Stimulated activated CD4-positive, alpha-beta T cell treated with anti-CD3 and anti-CD28 coated beads, Interleukin-1b, Interleukin-23, amount 100 ng/mL, for 4 hours (primary cell): ENCODE measurements at places on chromosomes 11 and 22.

DNA sequence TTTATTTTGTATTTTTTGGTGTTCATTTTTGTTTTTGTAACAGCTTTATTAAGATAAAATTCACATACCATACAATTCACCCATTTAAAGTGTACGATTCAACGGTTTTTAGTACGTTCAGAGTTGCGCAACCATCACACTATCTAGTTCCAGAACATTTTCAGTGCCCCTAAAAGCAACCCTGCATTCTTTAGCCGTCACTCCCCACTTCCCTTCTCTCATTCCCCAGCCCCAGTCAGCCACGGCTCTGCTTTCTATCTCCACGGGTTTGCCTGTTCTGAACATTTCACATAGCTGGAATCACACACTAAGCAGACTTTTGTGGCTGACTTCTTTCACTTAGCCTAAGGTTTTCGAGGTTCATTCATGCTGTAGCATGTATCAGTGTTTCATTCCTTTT, 9.6 kb upstream of the KCNQ1OT1 start:
- no peak for DNase-seq

DNA sequence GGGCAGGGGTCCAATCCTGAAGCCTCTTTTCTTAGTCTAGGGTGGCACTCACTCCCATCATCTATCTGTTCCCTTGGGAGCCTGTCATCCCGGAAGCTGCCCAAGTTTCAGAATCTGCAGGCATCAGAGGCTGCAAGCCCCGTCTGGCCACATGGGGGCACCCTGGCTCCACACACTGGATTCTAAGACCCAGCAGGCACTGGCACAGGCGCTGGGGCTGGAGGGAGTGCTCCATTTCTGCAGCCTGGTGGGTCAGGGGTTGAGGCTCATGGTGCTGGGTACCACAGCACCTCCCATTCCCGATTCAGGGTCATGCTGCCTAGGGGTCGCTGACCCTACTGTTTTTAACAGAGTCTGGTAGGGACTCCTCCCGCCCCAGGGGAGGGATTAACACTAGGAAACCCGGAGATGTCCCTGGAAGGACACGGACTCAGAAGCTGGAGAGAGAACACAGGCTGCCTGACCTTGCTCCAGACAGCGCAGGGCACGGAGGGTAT, 243.9 kb upstream of the SYN3 start:
- peak; percentile 42 for DNase-seq

DNA sequence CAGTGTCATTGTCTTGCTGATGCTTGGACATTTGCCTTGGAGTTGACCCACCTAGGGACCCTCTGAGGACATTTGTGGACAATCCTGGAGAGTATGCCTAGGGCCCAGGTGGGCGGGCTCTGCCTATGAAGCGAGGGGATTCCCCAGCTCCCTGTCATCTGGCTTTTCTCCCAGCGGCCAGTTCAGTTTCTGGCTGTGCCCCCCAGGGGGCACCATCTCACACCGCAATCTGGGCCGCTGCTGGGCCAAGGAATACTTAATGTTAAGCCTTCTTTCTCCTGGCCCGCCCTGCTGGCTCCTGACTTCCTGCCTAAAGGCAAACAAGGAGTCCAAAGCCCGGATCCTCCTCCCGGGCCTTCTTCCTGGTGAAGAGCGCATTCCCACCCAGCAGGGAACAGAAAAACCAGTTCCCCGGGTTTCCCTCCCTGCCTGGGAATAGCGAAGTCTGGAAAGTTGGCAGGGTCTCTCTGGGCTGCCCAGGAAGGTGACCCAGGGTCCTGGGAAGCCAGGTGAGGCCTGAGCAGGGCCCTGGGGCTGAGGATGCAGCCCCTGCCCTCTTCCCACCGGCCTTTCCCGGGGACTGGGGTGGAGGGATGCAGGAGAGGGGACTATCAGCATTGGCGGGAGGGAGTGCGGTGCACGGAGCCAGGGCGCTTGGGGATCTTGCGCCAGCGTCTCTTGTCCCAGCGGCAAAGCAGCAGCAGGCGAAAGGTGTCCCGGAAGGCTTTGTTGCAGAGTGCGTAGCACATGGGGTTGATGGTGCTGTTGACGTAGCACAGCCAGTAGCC, 11.9 kb downstream of the CHRM1 start:
- peak; percentile 23 for DNase-seq

GRCh38 chr11:12680246-12680939, 6.2 kb downstream of the TEAD1 start:
- no peak for DNase-seq

- DNase-seq: no peak
These were observed 319.8 kb downstream of the INSC start for GRCh38 chr11:15434529-15434928.

DNA sequence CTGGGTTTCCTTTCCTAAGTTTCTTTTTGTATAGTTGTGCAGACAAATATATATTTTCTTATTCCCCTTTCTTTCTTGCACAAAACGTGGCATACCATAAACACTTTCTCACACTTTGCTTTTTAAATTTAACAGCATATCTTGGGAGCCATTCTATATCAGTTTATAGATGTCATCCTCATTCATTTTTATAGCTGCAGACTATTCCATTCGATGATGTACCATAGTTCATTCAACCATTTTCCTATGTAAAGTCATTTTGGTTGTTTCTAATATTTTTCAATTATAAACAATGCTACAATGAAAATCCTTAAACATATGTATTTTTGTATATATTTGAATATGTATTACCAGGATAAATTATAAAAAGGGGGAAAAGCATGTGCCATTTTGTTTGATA, 102.5 kb downstream of the RRM1 start:
- DNase-seq: no peak

GRCh38 chr22:40594346-40594745, 42.2 kb downstream of the MRTFA start:
- DNase-seq: no peak

DNA sequence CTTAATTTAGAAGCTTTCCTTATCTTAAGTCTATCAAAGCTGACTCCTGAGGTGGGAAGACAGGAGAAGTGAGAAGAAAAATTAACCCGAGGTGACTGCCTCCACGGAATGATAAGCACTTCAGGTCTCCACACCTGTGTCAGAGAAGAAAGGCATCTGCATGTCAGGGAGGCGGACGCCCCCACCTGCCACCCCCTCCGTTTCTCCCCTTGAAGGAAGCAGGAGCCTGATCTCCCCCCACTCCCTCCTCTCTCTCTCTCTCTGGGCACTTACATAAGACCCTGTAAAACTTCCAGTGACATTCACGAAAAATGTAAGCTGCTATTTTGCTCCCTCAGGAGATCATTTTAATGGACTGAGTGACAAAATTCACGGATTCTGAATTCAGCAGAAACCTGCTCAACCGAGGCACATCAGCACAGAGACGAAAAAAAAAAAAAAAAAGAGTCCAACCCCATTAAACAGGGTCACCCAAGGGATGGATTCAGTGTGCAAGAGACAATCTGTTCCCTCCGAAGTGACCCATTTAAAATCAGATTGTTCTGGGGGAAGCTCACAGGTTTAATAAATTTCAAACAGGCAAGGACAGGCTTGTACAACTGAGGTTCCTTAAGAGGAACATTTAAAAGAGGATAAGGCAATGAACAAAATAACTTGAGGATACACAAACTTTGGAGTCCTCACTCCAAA, 1.5 kb downstream of the LARGE1 start:
- DNase-seq: no peak

DNA sequence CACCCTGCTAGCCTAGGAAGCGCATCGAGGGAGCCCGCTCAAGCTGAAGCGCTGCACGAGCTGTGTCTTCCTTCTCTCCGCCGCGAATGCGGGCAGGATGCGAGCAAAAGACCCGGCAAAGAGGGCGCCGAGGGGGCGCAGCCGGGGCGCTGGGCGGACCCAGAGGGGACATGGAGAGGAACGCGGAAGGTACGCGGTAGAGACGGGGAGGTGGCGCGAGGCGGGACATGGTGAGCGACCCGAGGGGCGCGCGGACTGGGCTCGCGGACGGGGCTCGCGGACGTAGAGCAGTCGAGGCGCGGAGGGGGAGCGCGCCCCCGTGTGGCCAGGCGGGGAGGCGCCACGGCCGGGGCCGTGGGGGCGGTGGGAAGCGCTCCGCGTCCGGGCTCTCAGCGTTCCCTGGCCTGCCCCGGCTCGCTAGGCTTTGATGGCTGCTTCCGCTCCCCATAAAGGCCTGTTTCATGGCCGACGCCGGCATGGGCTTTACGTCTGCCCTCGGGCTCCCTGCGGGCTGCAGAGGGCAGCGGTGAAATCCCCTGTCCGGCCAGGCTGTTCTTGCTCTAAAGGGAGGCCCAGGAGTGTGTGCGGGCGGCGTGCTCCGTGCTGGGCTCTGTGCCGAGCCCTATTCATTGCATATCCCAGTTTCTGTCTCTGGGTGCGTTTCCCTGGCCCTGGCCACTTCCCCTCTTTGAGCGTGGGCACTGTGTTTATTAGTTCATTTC, 31.2 kb upstream of the TRIM29 start:
- DNase-seq: peak; percentile 56

- no peak for DNase-seq
These were observed 17.6 kb upstream of the CALCB start for GRCh38 chr11:15055620-15056356.

- DNase-seq: no peak
These were observed 40.3 kb downstream of the MEI1 start for GRCh38 chr22:41739576-41739975.

GRCh38 chr11:134555510-134555909, 143.5 kb upstream of the B3GAT1 start:
- no peak for DNase-seq

DNA sequence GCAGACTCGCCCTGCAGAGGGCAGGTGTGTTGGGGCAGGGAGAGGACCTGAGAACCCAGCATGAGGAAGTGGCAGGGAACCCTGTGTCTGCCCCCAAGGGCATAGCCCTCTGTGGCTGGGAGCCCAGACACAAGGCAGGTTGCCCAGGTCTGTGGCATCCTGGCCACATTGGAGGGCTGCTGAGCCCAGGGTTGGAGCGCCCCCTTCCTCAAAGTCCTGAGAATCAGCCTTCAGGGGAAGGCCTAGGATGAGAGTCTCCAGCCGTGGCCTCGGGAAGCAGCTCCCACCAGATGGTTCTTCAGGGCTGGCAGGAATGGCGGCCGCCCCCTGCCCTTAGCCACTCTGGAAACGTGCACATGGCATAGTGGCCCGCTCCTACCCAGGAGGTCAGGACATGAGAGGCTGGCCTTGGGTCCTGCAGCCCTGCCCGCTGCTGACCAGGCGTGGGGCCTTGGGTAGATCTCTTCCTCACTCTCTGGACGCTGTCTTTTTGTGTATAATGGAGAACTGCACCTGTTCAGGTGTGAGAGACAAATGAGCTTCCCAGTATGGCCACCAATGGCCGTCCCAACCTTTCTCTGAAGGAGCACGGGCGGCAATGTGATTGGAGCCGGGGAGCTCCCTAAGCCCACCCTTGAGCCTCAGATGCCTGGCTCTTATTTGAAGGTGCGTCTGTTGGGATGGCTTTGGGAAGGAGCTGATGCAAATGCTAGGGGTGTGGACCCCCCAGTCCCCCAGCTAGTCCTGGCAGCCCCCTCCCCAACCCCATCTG, 4.6 kb upstream of the CDC42BPG start:
- DNase-seq: no peak

DNA sequence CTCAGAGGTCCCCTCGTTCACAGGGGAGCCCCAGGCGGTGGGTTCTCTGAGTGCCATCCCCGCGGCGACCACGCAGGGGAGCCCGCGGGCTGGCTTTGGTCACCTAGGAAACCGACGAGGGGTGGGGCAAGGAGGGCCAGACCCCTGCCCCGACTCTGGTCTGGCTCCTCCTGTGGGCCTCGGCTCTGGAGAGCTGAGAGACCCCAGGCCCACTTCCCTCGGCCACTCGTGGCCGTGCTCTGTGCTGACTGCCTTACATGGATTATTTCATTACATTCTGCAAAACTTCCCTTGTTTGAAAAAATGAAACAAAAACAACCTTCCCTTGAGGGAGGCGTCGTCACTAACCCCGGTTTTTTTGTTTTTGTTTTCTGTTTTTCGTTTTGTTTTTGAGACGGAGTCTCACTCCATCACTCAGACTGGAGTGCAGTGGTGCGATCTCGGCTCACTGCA, 15.1 kb upstream of the CYTH4 start:
- DNase-seq: peak; percentile 67

GRCh38 chr11:133745791-133746190, 99.5 kb downstream of the SPATA19 start:
- no peak for DNase-seq

- DNase-seq: no peak
These were observed 17.6 kb downstream of the CALCA start for GRCh38 chr11:14954581-14954980.

DNA sequence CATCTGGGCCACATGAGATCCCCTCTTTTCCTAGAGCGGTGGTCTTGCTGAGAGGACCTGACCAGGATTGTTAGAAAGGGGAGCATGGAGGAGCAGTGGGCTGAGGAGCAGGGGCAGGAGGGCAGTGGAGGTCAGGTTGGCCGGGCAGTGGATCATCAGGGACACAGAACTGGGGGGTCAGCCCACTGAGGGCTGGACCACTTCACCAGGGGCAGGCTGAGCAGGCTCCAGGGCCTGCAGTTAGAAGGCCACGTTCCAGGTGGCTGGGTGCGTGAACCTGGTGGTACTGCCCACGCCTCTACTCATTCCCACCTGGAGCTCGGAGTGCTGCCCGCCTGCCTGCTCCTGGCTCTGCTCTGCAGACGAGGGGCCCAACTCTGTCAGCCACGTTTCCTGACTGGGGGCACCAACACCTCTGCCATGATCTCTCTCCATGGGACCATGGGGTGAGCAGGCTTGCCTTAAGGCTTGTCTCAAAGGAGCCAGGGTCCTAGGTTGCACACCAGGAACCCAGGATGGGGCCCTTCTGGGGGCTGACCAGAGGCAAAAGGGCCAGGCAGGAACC, 9.7 kb downstream of the MRGPRF start:
- DNase-seq: no peak

DNA sequence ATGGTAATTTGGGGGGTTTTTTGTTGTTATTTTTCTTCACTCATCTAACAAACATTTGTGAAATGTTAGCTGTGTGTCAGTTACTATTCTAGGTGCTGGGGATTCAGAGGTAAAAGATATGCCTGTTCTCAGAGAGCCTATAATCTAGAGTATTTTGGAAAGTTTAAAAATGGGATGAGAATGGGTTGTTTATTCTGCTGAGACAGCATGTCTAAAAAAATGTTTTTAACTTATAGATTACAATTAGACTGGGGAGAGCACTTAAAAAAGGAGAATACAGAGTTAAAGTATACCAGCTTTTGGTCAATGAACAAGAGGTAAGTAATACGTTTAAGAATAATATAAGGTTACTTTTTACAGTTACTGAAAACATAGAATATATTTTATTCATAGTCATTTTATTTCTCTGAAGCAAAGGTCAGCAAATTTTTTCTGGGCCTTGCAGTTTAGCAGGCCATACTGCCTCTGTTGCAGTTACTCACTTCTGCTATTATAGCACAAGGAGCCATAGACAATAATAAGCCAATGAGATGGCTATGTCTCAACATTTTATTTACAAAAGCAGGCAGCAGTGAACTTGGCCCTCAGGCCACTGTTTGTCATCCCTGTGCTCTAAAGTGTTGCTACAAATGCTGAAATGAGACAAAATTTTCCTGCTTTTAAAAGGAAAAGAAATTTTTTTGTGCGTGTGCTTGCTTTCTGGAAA, 60.0 kb downstream of the DKK3 start:
- no peak for DNase-seq
